Glomerular endothelial cell (primary cell): ENCODE measurements at places on chromosomes 2 and 18. TPM values are rescaled to one million over a fixed set of nuclear protein-coding genes. Genes with fewer than 3 reads are reported as not detected.

Gene KCNS3
- total RNA-seq = 6.8 and 13.0 TPM in 2 replicates

Gene ZNF892
- total RNA-seq = 3.9 and 6.4 TPM in 2 replicates

Gene SERPINB3
- not detected in 2 replicates for total RNA-seq

Gene FSHR
- total RNA-seq = not detected in 2 replicates

Gene CD28
- 0.05 and 0.12 TPM in 2 replicates for total RNA-seq

Gene NT5DC4
- total RNA-seq = not detected in 2 replicates

Gene DLGAP1
- total RNA-seq = 1.6 and 2.0 TPM in 2 replicates

Gene DSG2
- 15.5 TPM in 2 replicates for total RNA-seq

Gene MAP2
- total RNA-seq = 8.8 and 12.9 TPM in 2 replicates

Gene ZAP70
- 2.7 and 4.6 TPM in 2 replicates for total RNA-seq

Gene CCDC85A
- 8.0 and 9.1 TPM in 2 replicates for total RNA-seq

Gene GAREM1
- 0.82 and 0.92 TPM in 2 replicates for total RNA-seq

Gene ASTL
- not detected in 2 replicates for total RNA-seq

Gene ZFAND2B
- total RNA-seq = 23.7 and 26.1 TPM in 2 replicates

Gene LDLRAD4
- total RNA-seq = 2.2 and 13.4 TPM in 2 replicates

Gene SLC39A10
- total RNA-seq = 45.3 and 50.7 TPM in 2 replicates

Gene FBXO15
- 0.10 and 0.23 TPM in 2 replicates for total RNA-seq

Gene GCKR
- total RNA-seq = 0.88 and 1.8 TPM in 2 replicates

Gene AMER3
- not detected in 2 replicates for total RNA-seq

Gene SERPINB4
- total RNA-seq = not detected in 2 replicates

Gene IL1F10
- not detected in 2 replicates for total RNA-seq

Gene COL6A3
- 59.2 and 244 TPM in 2 replicates for total RNA-seq

Gene TMEM237
- 18.6 and 21.3 TPM in 2 replicates for total RNA-seq

Gene TRIM43
- total RNA-seq = not detected in 2 replicates

Gene MC2R
- not detected in 2 replicates for total RNA-seq

Gene COLEC11
- 0.29 TPM in 1 of 2 replicates, not detected in the other for total RNA-seq

Gene CCDC93
- total RNA-seq = 12.9 and 19.7 TPM in 2 replicates

Gene TMEFF2
- total RNA-seq = not detected in 2 replicates

Gene RBM43
- total RNA-seq = 5.6 and 6.3 TPM in 2 replicates

Gene CAPN13
- not detected in 2 replicates for total RNA-seq

Gene BUB1
- 7.0 and 11.5 TPM in 2 replicates for total RNA-seq

Gene ST6GAL2
- total RNA-seq = 17.4 and 39.5 TPM in 2 replicates

Gene SLC11A1
- 0.05 TPM in 1 of 2 replicates, not detected in the other for total RNA-seq

Gene SH2D6
- total RNA-seq = not detected in 2 replicates

Gene SERPINB7
- 0.58 and 0.82 TPM in 2 replicates for total RNA-seq

Gene SULT1C3
- not detected in 2 replicates for total RNA-seq

Gene AKAIN1
- not detected in 2 replicates for total RNA-seq

Gene ERBB4
- total RNA-seq = 0.05 and 0.18 TPM in 2 replicates

Gene ZBTB7C
- total RNA-seq = 0.06 and 0.34 TPM in 2 replicates

Gene DARS1
- 40.1 and 49.6 TPM in 2 replicates for total RNA-seq

Gene LHCGR
- total RNA-seq = 0.70 TPM in 1 of 2 replicates, not detected in the other

Gene SFT2D3
- total RNA-seq = 6.7 and 7.3 TPM in 2 replicates

Gene TDRD15
- not detected in 2 replicates for total RNA-seq

Gene PDCD1
- total RNA-seq = not detected in 2 replicates

Gene SAG
- not detected in 2 replicates for total RNA-seq

Gene MAP3K19
- not detected in 2 replicates for total RNA-seq

Gene FOXD4L1
- total RNA-seq = 0.05 TPM in 1 of 2 replicates, not detected in the other

Gene DUSP19
- total RNA-seq = 1.4 and 4.3 TPM in 2 replicates

Gene CSRNP3
- 0.44 and 0.47 TPM in 2 replicates for total RNA-seq

Gene MFSD6
- total RNA-seq = 9.3 and 12.4 TPM in 2 replicates

Gene KCNG2
- total RNA-seq = not detected in 2 replicates

Gene NOP58
- 31.4 and 65.0 TPM in 2 replicates for total RNA-seq

Gene ADAM23
- total RNA-seq = 5.8 and 9.9 TPM in 2 replicates

Gene CBLN2
- 0.47 TPM in 1 of 2 replicates, not detected in the other for total RNA-seq
